PC-9 (cell line): ENCODE measurements at places on chromosomes 5 and 9. TPM values are rescaled to one million over a fixed set of nuclear protein-coding genes. Genes with fewer than 3 reads are reported as not detected.
A peak's percentile ranks its signal among the peaks of the same experiment; 100 is the strongest.

DNA sequence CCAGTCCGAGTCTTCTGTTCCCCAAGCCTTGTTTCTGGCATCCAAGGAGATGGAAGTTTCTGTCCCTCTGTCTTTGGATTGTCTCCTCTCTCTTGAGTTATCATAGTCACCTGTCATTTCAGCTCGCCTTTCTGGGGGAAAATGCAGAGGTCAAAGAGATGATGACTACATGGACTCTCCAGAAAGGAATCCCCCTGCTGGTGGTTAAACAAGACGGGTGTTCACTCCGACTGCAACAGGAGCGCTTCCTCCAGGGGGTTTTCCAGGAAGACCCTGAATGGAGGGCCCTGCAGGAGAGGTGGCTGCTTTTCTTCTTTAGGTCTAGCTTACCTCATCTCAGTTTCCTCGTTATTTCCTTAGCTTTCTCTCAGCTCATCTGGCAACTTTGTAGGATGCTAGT lies 25.1 kb downstream of the ERAP2 start:
- peaks cover 11% of the 10 kb centered on the region for H3K4me1 ChIP-seq
- no peak overlapping the region for H3K4me3 ChIP-seq
- DNase-seq: no peak
- H3K36me3 ChIP-seq: no peaks in the 10 kb centered on the region
- H3K27me3 ChIP-seq: no peaks in the 10 kb centered on the region

GRCh38 chr5:585556-585955 lies 26.6 kb upstream of the CEP72 start:
- DNase-seq: no peak
- H3K4me3 ChIP-seq: no peak overlapping the region
- H3K27ac ChIP-seq: no peak overlapping the region
- no peaks in the 10 kb centered on the region for H3K36me3 ChIP-seq

DNA sequence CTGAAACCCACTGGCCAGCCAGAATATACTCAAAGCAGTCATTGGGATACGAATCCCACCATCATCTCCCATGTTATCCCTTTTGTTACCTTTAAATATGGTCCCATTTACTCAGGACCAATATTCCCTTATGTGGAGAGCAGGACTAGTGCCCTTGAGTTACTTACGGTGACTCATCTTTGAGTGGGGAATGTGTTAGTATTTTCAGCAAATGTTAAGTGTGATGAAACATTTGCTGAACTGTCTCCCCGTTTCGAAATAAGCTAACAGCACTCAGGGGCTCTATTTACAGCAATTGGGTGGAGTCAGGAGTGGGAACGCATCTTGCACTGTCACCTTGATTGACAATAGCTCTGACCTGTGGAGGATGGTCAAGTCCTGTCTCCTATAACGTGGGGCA lies 67.4 kb downstream of the CTSL start:
- H3K4me1 ChIP-seq: peaks cover 73% of the 10 kb centered on the region
- no peaks in the 10 kb centered on the region for H3K36me3 ChIP-seq
- H3K27me3 ChIP-seq: no peaks in the 10 kb centered on the region

DNA sequence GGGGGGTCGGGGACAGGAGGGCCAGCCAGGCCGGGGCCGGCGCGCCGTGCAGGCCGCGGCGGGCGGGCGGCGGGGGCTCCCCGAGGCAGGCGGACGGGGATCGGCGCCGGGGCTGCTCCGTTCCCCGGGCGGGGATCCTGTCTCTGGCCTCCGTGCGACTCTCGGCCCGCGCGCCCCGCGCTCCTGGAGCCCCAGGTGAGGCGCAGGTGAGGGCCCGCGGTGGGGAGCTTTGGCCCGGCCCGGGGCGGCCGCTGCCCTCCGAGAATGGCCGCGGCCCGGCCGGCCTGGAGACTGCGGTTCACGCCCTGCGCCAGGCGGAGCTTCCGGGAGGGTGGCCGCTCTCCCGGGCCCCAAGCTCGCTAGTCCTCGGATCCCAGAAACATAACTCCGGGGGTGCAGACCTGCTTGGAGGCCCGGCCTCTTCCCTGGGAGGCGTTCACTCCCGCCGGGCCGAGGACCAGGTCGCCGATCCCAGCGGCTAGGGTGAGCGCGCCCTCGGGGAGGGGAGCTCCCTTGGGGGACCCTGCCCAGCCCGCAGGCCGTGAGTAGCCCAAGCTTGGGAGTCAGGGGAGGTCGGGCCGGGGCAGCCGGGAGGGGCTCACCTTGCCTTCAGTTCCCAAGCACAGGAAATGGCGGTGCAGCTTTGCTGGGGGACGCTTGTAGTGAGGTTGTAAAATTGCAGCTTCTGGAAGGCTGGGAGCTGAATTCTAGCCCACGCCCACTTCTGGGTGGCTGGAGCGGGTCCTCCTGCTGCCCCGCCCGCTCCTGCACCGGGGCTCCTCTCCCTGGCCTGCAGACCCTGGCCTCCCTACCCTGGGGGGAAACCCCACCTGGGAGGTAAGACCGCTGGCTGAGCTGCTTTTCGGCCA lies 723 bp downstream of the PPP1R26 start:
- 0 out of 2 replicates have a peak overlapping the region, but pooled peaks have one; percentile 23 for H3K27ac ChIP-seq
- no peaks in the 10 kb centered on the region for H3K27me3 ChIP-seq
- DNase-seq: no peak
- H3K4me3 ChIP-seq: peak overlapping the region; percentile 92
- peaks cover 31% of the 10 kb centered on the region for H3K4me1 ChIP-seq

DNA sequence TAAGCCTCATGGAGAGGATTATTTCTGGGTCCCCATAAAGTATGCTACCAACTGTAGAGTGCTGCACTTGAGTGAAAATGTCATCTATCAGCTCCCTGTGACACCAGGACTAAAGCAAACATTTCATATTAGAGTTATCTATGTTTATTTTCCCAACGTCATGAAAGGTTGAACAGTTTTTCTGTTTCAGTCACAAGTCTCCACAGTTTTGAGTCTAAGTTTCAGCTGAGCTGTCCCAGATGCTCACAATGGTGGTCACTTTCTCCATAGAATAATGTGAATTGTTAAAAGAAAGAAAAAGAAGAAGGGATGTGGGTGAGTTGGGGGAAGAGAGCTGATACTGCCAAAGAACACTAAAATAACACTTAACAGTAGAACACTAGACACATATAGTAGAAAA lies 126.3 kb upstream of the C9orf72 start:
- H3K4me3 ChIP-seq: no peak overlapping the region
- DNase-seq: no peak
- H3K4me1 ChIP-seq: no peaks in the 10 kb centered on the region
- no peaks in the 10 kb centered on the region for H3K36me3 ChIP-seq

- no peaks in the 10 kb centered on the region for H3K4me1 ChIP-seq
- no peaks in the 10 kb centered on the region for H3K36me3 ChIP-seq
- H3K27me3 ChIP-seq: no peaks in the 10 kb centered on the region
- no peak overlapping the region for H3K4me3 ChIP-seq
Measured at GRCh38 chr5:27437594-27438200, 399.3 kb upstream of the CDH9 start.

DNA sequence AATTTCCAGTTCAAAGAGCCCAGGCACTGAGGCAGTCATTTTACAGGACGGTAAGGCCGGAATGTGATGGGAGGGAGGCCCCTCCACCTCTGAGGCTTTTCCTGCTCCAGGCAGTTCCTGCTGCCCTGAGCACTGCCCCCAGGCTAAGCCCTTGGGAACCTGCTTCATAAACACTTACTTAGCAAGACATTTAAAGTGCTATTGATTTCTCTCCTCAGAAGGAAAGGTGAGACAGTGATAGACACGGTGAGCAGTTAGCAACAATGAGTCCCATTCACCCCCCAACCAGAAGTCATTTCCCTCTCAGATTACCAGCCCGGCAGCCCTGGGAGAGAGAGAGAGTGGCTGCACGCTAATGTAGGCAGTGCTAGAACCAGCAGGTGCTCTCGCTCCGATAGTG lies 462.5 kb downstream of the SPOCK1 start:
- H3K27ac ChIP-seq: no peak overlapping the region
- no peaks in the 10 kb centered on the region for H3K27me3 ChIP-seq
- H3K4me3 ChIP-seq: no peak overlapping the region

DNA sequence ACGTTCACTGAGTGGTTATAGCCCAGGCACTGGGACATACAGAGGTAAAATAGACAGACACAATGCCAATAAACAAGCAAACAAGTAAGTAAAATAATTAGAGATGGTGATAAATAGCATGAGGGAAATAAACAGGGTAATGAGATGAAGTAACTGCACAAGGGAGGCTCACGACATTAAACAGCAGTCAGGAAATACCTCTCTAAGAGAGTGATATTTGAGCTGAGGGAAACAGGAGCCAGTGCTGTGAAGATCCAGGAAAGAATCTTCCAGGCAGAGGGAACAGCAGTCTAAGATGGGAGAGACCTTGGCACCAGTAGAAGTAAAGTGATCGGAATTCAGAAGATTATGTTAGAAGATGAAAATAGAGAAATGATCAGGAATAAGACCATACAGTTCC lies 279.4 kb downstream of the HINT1 start:
- H3K27ac ChIP-seq: no peak overlapping the region
- H3K36me3 ChIP-seq: no peaks in the 10 kb centered on the region
- no peaks in the 10 kb centered on the region for H3K27me3 ChIP-seq
- no peaks in the 10 kb centered on the region for H3K4me1 ChIP-seq
- no peak overlapping the region for H3K4me3 ChIP-seq
- DNase-seq: no peak

DNA sequence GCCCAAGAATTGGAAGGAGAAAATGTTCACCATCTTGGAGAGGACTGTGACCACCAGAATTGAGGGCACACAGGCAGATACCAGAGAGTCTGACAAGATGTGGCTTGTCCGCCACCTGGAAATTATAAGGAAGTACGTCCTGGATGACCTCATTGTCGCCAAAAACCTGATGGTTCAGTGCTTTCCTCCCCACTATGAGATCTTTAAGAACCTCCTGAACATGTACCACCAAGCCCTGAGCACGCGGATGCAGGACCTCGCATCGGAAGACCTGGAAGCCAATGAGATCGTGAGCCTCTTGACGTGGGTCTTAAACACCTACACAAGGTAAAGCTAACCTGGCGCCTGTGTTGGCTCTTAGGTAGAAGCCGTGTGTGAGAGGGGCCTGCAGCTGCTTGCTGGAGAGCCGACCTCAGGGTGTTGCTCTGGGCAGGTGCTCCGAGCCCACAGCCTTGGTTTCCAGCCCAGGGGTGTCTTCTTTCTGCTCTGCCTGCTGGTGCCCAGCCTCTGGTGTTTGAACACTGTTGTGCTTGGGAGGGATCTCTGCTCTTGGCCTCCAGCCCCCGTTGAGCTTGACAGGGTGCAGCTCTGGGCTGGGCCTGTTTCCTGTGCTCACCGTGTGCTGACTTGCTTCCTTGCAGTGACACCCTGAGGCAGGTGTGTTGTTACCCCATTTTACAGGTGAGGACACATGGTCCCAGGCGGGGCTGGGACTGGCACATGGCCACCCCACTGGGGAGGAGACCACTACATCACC lies 10.9 kb downstream of the EXOC3 start:
- DNase-seq: no peak
- no peaks in the 10 kb centered on the region for H3K27me3 ChIP-seq
- no peak overlapping the region for H3K4me3 ChIP-seq
- H3K4me1 ChIP-seq: peaks cover 14% of the 10 kb centered on the region

- DNase-seq: no peak
- no peaks in the 10 kb centered on the region for H3K27me3 ChIP-seq
- peak overlapping the region; percentile 71; the same call in 1 of the 2 replicates for H3K4me3 ChIP-seq
- H3K4me1 ChIP-seq: no peaks in the 10 kb centered on the region
- H3K27ac ChIP-seq: no peak overlapping the region
- H3K36me3 ChIP-seq: no peaks in the 10 kb centered on the region
Measured at GRCh38 chr5:151222790-151223446, 974 bp downstream of the CCDC69 start.

- H3K27ac ChIP-seq: no peak overlapping the region
- no peaks in the 10 kb centered on the region for H3K36me3 ChIP-seq
- H3K4me1 ChIP-seq: no peaks in the 10 kb centered on the region
- H3K27me3 ChIP-seq: peaks cover under 1% of the 10 kb centered on the region; the same call in 1 of the 2 replicates
Measured at GRCh38 chr5:146644831-146645230, 128.8 kb upstream of the GPR151 start.

GRCh38 chr9:121694600-121694999 lies 43.2 kb downstream of the DAB2IP start:
- no peak for DNase-seq

- H3K4me1 ChIP-seq: peaks cover 28% of the 10 kb centered on the region
- H3K4me3 ChIP-seq: no peak overlapping the region
- DNase-seq: no peak
- no peak overlapping the region for H3K27ac ChIP-seq
- H3K27me3 ChIP-seq: no peaks in the 10 kb centered on the region
Measured at GRCh38 chr5:16542236-16542635, 74.6 kb downstream of the RETREG1 start.

- DNase-seq: no peak
- H3K27me3 ChIP-seq: no peaks in the 10 kb centered on the region
- no peak overlapping the region for H3K4me3 ChIP-seq
- H3K36me3 ChIP-seq: no peaks in the 10 kb centered on the region
Measured at GRCh38 chr5:15547261-15547839, 47.4 kb downstream of the FBXL7 start.

DNA sequence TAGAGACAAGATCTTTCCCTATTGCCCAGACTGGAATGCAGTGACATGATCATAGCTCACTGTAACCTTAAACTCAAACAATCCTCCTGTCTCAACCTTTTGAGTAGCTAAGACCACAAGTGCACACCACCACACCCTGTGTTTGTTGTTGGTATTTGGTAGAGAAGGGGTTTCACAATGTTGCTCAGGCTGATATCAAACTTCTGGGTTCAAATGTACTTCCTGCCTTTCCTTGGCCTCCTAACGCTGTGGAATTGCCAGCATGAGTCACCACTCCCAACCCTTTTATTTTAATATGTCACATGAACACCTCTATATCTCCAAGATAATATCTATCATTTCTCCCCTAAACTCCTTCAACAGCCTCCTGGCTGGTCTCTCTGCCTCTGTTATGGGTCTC lies 719.0 kb downstream of the PTPRD start:
- H3K36me3 ChIP-seq: no peaks in the 10 kb centered on the region
- no peaks in the 10 kb centered on the region for H3K4me1 ChIP-seq
- no peak overlapping the region for H3K4me3 ChIP-seq
- no peaks in the 10 kb centered on the region for H3K27me3 ChIP-seq

DNA sequence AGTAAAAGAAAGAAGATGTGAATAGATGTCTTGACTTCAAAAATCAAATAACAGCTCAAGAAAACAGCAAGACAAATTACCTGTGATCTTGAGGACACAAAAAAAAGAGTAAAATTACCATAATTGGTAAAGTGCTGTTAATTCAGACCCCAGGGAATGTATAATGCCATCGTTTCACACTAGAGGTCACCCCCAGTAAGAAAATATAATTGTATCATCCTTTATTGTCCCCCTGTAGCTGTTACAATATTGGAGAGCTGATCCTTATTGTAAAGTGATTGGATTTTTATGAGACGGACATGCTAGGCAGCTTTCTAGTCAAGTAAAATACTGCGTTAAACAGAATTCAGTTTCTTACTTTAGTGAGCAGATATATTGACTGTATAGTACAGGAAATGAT lies 377.0 kb downstream of the TLE1 start:
- DNase-seq: no peak
- H3K27me3 ChIP-seq: no peaks in the 10 kb centered on the region
- no peak overlapping the region for H3K27ac ChIP-seq
- H3K4me3 ChIP-seq: no peak overlapping the region
- H3K36me3 ChIP-seq: no peaks in the 10 kb centered on the region

Gene SELENOP
- total RNA-seq: 4.6 and 5.3 TPM in 2 replicates

Gene GPX8
- 24.6 and 40.2 TPM in 2 replicates for total RNA-seq

Gene DAPK1
- total RNA-seq: 100 and 158 TPM in 2 replicates

Gene NME5
- total RNA-seq: 0.98 and 1.9 TPM in 2 replicates

Gene ABCA1
- total RNA-seq: 22.4 and 38.3 TPM in 2 replicates

Gene TBC1D9B
- total RNA-seq: 118 and 148 TPM in 2 replicates

Gene CREBRF
- 16.9 and 21.9 TPM in 2 replicates for total RNA-seq

Gene ROR2
- total RNA-seq: not detected in 2 replicates

Gene PHYHD1
- 4.2 and 6.3 TPM in 2 replicates for total RNA-seq
